ENCODE measurements at places on chromosomes 6 and 20. TPM values are rescaled to one million over a fixed set of nuclear protein-coding genes. Genes with fewer than 3 reads are reported as not detected.

GRCh38 chr6:161232010-161232409 is 41.9 kb downstream of the AGPAT4 start:
- DNase-seq: no peak
- H3K27me3 ChIP-seq: no peaks in the 10 kb centered on the region
- no peak overlapping the region for H3K27ac ChIP-seq
- H3K4me3 ChIP-seq: no peak overlapping the region

DNA sequence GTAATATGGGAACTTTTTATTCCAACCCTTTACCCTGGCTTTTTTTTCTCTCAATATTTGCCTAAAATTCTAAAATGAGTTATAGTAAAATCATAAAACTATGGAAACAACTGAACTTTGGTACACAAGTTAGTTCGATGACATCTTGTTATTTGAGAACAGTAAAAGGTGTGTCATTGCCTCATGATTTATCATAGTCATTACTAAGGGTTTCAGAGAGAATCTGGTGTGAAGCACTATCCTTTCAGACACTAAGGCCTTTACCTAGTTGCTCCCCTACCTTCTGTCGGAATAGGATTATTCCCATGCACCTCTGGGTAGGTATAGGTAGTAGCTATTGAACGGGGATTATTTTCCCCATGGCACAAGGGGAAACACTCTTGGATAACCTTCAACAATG is 11.4 kb downstream of the TAF11 start:
- H3K4me3 ChIP-seq: no peak overlapping the region
- no peak for DNase-seq
- H3K4me1 ChIP-seq: no peaks in the 10 kb centered on the region
- no peaks in the 10 kb centered on the region for H3K27me3 ChIP-seq
- peaks cover 21% of the 10 kb centered on the region for H3K36me3 ChIP-seq

- H3K4me3 ChIP-seq: no peak overlapping the region
- no peaks in the 10 kb centered on the region for H3K4me1 ChIP-seq
- H3K27me3 ChIP-seq: no peaks in the 10 kb centered on the region
- no peak for DNase-seq
- H3K36me3 ChIP-seq: no peaks in the 10 kb centered on the region
- no peak overlapping the region for H3K27ac ChIP-seq
Observed at GRCh38 chr20:3854462-3854871, 7.8 kb downstream of the MAVS start.

DNA sequence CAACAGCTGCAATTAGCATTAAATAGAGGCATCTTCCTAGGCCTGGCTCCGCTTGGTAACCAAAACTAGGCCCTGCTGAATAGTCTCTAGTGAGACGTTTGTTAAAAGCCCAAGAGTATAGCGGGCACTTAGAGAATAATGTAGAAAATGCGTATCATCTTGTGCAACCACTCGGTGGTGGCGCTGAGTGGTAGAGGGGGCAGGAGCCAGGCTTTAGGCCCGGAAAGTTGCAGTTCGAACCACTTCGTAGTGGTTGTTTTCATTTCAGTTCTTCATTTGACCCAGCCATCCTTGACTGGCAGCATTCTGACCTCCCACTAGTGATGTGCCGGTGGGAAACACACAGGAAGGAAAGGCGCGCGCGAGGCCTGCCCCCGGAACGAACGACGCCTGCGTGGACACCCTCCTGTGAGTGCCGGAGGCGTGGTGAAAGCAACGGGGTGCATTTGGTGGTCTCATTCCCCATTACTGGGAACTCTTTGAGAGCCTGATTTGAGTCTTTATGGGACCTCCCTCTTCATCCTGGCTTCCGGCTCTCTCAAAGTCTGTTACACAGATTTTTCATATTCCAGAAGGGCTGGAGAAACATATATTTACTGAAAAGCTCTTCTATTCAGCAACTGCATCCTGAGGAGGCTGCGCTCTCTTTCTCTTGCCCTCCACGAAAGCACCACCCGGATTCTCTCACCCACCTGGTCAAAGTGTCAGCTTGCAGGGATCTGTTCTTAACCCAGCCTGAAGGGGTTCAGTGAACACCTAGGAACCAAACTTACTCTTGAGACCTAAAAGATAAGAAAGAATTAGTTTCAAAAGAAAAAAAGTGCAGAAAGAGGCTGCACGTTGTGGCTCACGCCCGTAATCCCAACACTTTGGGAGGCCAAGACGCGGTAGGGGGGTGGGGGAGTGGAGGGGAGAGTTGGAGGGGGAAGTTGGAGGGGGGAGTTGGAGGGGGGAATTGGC is 18.2 kb downstream of the GPX5 start:
- peaks cover 2% of the 10 kb centered on the region for H3K27me3 ChIP-seq
- no peak overlapping the region for H3K27ac ChIP-seq
- DNase-seq: no peak
- H3K4me1 ChIP-seq: no peaks in the 10 kb centered on the region
- no peak overlapping the region for H3K4me3 ChIP-seq
- no peaks in the 10 kb centered on the region for H3K36me3 ChIP-seq

GRCh38 chr6:35057449-35058357 is 83.4 kb downstream of the TCP11 start:
- H3K27me3 ChIP-seq: no peaks in the 10 kb centered on the region
- no peak for DNase-seq
- no peak overlapping the region for H3K4me3 ChIP-seq
- H3K4me1 ChIP-seq: peaks cover 11% of the 10 kb centered on the region
- no peaks in the 10 kb centered on the region for H3K36me3 ChIP-seq

DNA sequence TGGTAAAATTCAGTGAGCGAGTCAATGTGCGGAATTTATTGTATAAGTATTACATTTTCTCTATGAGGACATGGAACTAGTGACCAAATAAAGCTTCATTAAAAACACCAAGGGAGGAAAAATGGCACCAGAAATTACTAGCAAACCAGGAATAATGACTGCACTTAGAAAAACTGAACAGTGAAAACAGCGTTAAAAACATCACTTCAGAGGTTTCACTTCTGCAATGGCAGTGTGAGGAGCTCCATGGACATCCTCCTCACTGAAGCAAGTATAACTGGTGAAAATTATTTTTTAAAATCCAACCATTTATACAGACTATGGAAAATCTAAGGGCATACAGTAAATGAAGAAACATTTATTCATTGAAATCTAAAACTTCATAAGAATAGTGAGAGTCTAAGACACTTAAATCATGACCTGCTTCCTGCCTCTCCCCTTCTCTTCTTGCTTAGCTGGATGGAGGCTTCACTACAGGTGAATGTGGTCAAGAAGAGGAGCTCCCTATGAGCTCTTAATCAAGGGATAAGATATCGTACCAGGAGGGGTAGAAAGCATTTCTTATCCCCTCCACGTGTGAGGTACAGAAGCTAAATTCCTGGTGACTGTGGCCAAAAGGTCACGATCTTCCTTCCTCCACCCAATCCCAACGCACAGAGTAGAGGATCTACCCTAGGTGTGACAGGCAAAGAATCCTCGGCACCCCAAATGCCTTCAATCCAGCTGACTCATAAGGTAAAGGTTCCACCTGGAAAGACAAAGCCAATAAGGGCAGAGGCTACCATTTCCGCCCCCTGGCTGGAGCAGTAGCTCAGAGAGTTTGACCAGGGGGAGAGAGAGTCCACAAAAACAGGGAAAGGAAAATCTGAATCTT is 12.3 kb upstream of the ASF1A start:
- H3K27me3 ChIP-seq: no peaks in the 10 kb centered on the region
- H3K4me3 ChIP-seq: no peak overlapping the region
- peaks cover 4% of the 10 kb centered on the region for H3K4me1 ChIP-seq
- no peak for DNase-seq
- no peak overlapping the region for H3K27ac ChIP-seq

GRCh38 chr20:63572788-63573646 is 1.0 kb downstream of the HELZ2 start:
- H3K36me3 ChIP-seq: no peaks in the 10 kb centered on the region
- H3K4me1 ChIP-seq: no peaks in the 10 kb centered on the region
- no peak overlapping the region for H3K27ac ChIP-seq
- no peak for DNase-seq
- H3K27me3 ChIP-seq: no peaks in the 10 kb centered on the region
- peak overlapping the region; percentile 66 for H3K4me3 ChIP-seq

DNA sequence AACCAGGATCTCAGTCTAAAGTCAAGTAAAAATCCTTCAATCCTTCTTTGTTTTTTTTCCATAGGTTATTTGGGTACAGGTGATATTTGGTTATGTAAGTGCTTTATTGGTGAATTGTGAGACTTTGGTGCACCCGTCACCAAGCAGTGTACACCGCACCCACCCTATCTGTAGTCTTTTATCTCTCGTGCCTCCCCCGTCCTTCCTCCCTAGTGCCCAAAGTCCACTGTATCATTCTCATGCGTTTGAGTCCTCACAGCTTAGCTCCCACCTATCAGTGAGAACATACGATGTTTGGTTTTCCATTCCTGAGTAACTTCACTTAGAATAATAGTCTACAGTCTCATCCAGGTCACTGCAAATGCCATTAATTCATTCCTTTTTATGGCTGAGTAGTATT is 879 bp downstream of the MUC22 start:
- no peak overlapping the region for H3K4me3 ChIP-seq
- DNase-seq: no peak
- no peak overlapping the region for H3K27ac ChIP-seq
- H3K27me3 ChIP-seq: no peaks in the 10 kb centered on the region
- H3K4me1 ChIP-seq: no peaks in the 10 kb centered on the region

GRCh38 chr6:27839626-27840475 is 72.3 kb downstream of the OR2B2 start:
- DNase-seq: peak; percentile 88
- no peak overlapping the region for H3K27ac ChIP-seq
- H3K4me1 ChIP-seq: no peaks in the 10 kb centered on the region
- peak overlapping the region; percentile 82 for H3K4me3 ChIP-seq
- H3K27me3 ChIP-seq: no peaks in the 10 kb centered on the region
- H3K36me3 ChIP-seq: no peaks in the 10 kb centered on the region

C6orf47 gene
- 7.5 TPM for polyA plus RNA-seq

GRCh38 chr20:10626896-10627295 is 46.9 kb downstream of the JAG1 start:
- no peaks in the 10 kb centered on the region for H3K27me3 ChIP-seq
- no peak overlapping the region for H3K4me3 ChIP-seq
- no peak overlapping the region for H3K27ac ChIP-seq
- no peak for DNase-seq
- H3K36me3 ChIP-seq: no peaks in the 10 kb centered on the region

PNLDC1 gene
- polyA plus RNA-seq: 0.38 TPM

- no peak for DNase-seq
- no peak overlapping the region for H3K27ac ChIP-seq
- H3K4me1 ChIP-seq: peaks cover 2% of the 10 kb centered on the region
- H3K36me3 ChIP-seq: no peaks in the 10 kb centered on the region
- H3K27me3 ChIP-seq: no peaks in the 10 kb centered on the region
- H3K4me3 ChIP-seq: no peak overlapping the region
Observed at GRCh38 chr6:2651536-2651935, 99.2 kb downstream of the MYLK4 start.

DNA sequence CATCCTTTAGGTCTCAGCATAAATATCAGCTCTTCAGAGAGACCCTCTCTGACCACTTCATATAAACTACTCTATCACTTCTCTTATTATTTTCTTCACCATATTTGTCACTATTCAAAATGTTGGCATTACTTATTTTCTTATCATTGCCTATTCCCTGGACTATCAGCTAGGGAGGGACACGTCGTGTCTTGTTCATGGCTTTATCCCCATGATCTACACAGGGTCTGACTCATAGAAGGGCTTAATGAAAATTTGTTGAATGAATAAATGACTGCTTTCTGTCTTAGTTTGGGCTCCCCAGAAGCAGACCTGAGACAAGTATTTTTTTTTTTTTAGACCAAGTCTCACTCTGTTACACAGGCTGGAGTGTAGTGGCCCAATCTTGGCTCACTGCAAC is 3.0 kb upstream of the CDK5RAP1 start:
- DNase-seq: no peak
- no peak overlapping the region for H3K27ac ChIP-seq
- H3K4me1 ChIP-seq: no peaks in the 10 kb centered on the region
- H3K4me3 ChIP-seq: no peak overlapping the region

- no peak overlapping the region for H3K4me3 ChIP-seq
- H3K36me3 ChIP-seq: no peaks in the 10 kb centered on the region
- H3K4me1 ChIP-seq: no peaks in the 10 kb centered on the region
- DNase-seq: no peak
- no peak overlapping the region for H3K27ac ChIP-seq
Observed at GRCh38 chr20:43983359-43983758, 68.7 kb downstream of the TOX2 start.
